NCI-H774 (cell line): ENCODE measurements at places on chromosomes 3 and 15.
A peak's percentile ranks its signal among the peaks of the same experiment; 100 is the strongest.

DNA sequence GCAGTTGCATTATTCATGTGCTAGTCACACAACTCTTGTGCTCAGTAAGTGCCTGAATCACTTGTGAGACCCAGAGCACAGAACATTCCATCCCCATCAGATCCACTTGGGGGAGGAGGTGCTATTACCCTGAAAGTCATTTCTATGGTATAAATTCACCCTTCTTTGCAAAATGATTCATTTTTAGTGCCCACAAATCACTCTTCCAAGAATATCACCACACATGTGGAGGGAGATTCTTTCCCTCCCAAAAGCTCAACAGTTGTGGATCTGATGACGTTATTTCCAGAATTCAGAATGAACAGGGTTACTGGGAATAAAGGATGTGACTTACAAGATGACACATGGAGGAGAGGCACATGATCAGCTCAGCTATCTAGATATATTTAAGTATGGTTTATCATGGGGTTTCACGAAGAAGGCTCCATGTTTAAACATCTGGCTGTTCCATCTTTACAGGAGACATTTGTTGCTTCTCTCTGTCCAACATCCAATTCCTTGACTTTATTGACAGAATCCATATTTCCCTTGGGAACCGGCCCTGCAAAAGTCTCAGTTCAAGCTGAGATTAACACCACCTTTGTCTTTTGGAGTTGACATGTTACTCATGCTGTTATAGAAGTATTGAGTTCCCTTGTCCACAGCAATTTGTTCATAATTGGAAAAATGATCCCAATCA is 214.2 kb upstream of the PROK2 start:
- DNase-seq: no peak

DNA sequence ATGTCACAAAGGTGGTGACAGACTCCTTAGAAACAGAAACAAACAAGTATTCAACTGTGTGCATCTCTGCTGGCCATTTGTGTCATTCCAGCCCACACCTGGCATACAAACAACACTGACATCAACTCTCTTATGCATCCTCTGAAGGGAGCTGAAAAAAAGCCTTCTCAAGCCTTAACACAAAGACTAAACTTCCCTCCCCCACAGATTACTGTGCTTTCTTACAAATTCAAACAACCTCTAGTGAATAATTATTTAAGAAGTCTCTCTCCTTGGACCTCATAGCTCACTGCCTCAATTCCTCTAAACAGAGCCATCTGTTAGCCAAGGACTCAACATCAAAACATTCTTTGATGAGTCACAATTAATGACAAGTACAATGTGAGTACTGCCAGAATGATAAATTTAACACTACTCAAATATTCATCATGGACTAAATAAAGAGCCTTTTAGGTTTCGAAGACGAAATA is 132.1 kb downstream of the WDR76 start:
- DNase-seq: no peak

DNA sequence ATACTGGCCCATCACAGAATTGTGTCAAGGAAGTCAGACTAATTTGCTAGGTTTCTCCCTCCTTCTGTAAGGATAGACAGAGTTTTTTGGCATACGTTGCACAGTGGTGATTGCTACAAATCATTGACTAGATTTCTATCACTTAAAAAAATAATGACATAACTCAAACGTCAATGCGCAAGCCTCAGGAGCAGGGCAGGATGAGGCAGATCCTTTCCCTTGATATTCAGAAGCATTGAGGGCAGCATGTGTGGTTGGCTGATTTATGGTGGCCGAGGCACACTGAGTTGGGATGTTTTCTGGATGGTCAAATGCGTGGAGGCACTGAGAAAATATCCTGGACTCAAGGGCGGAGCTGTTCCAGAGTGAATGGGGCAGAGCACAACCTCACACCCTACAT is 14.4 kb downstream of the THSD4 start:
- no peak for DNase-seq

GRCh38 chr3:115758076-115758763 is 134.9 kb downstream of the GAP43 start:
- DNase-seq: peak; percentile 4

DNA sequence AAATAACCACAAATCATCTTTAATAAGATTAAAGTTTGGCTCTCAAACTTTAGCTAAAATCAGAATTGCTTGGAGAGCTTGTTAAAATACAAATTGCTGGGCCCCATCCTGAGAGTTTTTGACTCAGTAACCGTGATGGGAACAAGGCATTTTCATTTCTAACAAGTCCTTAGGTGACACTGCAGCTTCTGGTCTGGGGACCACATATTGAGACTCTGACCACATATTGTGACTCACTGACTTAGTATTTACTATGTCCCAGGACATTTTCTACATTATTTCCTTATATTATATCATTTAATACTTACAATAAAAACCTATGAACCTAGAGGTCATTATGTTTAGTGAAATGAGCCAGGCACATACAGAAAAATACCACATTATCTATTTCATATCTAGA is 164.5 kb downstream of the ZMAT3 start:
- no peak for DNase-seq

DNA sequence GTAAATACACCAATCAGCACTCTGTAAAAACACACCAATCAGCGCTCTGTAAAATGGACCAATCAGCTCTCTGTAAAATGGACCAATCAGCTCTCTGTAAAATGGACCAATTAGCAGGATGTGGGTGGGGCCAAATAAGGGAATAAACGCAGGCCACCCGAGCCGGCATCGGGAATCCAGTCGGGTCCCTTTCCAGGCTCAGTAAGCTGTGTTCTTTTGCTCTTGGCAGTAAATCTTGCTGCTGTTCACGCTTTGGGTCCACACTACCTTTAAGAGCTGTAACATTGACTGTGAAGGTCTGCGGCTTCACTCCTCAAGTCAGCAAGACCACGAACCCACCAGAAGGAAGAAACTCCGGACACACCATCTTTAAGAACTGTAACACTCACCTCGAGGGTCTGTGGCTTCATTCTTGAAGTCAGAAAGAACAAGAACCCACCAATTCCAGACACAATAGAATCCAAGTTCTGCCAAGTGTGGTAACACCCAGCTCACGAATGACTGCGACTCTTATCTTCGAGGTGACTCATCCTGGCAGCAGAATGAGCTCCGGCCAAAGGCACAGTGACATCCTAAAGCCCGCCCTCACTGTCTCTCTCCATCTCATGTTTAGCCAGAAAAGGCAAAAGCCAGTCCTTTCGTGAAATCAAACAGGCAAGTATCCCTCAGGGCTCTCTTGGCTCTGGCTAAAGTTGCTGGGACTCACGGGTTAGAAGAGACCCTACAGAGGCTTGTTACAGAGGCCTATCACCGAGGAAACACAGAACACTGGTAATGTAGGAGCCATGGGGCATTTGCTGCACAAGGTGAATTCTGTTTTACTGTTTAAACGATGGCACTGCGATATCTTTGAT is 155.2 kb downstream of the FAM43A start:
- no peak for DNase-seq

GRCh38 chr3:86913160-86913559 is 77.8 kb downstream of the VGLL3 start:
- DNase-seq: no peak

- no peak for DNase-seq
These were observed 4.4 kb downstream of the PRSS50 start for GRCh38 chr3:46713050-46713897.

- no peak for DNase-seq
These were observed 28.2 kb upstream of the XIRP1 start for GRCh38 chr3:39220407-39221140.

- no peak for DNase-seq
These were observed 1.7 kb downstream of the RASL12 start for GRCh38 chr15:65066001-65066634.

GRCh38 chr3:70811880-70812279 is 499.4 kb upstream of the MDFIC2 start:
- no peak for DNase-seq

DNA sequence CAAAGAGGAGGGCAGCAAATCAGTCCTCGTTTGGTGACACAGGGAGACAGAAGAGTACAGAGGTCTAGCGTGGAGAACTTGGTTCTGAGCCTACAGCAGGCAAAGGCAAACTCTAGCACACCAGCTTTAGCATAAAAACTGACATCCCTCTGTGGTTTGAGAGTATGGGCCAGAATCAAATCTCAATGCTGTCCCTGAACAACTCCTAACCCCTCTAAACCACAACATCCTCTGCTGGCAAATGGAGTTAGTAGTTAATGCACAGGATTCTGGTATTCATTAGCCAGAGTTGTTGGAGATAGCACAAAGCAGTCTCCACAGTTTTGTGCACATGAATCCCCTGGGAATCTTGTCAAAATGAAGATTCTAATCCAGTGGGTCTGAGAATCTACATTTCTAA is 315.8 kb downstream of the NTRK3 start:
- DNase-seq: no peak

- DNase-seq: no peak
These were observed 29.9 kb upstream of the STT3B start for GRCh38 chr3:31502803-31503221.
